Karpas-422 (cell line): ENCODE measurements at places on chromosomes 13 and 19.

DNA sequence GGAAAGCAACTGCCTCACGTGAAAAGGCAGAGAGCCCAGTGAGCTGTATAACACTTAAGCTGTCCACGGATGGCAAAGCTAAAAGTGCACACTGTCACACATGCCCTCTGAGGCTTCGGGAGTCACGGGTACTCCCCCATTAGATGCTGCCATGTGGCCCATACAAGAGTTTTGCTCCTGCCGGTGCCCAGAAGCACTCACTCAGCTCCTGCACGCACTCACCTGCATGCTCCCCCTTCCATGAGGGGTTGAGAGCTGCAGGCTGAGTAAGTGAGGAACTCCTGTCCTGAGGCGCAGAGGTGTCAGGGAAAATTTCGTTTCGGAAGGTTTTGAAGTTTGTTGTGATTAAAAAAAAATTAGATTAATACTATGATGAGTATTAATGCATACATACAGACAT is 939.2 kb upstream of the ATXN8OS start:
- H3K4me3 ChIP-seq = no peak overlapping the region
- peaks cover 5% of the 10 kb centered on the region for H3K4me1 ChIP-seq

DNA sequence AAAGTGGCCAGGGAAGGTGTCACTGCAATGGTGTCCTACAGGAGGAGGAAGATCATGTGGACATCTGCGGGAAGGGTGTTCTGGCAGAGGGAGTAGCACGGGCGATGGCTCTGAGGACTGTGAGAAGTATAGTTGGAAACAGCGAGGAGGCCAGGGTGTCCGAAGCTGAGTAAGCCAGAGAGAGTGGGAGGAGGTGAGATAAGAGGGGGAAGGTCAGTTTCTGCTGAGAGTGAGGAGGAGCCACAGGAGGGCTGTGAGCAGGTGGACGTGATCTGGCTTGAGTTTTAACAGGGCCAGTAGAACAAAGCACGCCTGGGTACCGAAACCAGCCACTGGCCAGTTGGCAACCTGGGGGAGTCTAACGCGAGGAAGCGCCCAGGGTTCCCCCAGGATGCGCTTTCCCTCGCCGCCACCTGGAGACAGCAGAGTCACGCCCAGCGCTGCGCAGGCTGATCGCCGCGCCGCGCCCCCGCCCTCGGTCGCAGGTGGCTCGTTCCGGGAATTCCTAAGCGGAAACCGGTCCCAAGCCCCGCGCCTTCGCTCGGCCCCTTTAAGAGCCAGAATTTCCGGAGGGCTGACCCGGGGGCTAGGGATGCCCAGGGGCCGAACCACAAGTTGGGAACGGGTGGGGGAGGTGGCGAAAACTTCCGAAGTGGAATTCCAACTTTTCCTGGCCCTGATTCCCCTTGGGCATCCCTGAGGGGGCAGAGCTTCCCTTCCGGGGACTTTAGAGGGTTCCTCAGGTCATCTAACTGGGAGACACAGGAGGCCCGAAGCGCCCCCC is 1.1 kb upstream of the LSR start:
- H3K4me3 ChIP-seq = no peak overlapping the region
- H3K27me3 ChIP-seq = no peaks in the 10 kb centered on the region
- H3K36me3 ChIP-seq = no peaks in the 10 kb centered on the region
- no peaks in the 10 kb centered on the region; the same call in 1 of the 2 replicates for H3K4me1 ChIP-seq
- no peak overlapping the region for H3K27ac ChIP-seq
- DNase-seq = no peak

- H3K27me3 ChIP-seq = no peaks in the 10 kb centered on the region
- H3K4me3 ChIP-seq = peak overlapping the region; percentile 50; the same call in 1 of the 2 replicates
- no peak for DNase-seq
- no peaks in the 10 kb centered on the region for H3K36me3 ChIP-seq
These were observed 3.0 kb upstream of the IL12RB1 start for GRCh38 chr19:18089726-18090125.

GRCh38 chr19:41532526-41532925 is 43.4 kb upstream of the CEACAM21 start:
- no peak overlapping the region for H3K27ac ChIP-seq
- H3K4me1 ChIP-seq = peaks cover 23% of the 10 kb centered on the region
- no peak overlapping the region for H3K4me3 ChIP-seq
- no peaks in the 10 kb centered on the region; the same call in 1 of the 2 replicates for H3K27me3 ChIP-seq
- no peaks in the 10 kb centered on the region for H3K36me3 ChIP-seq

DNA sequence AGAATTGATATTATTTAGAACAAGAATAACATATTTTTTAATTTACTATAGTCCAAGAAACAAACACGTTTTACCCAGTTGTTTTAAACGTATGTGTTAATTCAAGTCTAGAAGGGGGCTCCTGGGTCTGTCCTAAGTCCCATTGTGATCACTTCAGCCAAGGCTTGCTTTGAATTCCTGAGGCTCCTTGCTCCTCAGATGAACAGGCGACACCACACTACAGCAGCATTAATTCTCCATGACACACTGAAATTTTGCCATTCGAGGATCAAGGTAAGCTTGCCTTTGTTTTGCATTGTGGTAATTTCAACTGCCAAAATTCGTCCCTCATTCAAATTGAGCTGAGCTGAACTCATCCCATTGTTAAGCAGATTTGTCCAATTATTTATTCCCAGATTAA is 1442.6 kb downstream of the SLITRK5 start:
- no peaks in the 10 kb centered on the region for H3K4me1 ChIP-seq
- no peak for DNase-seq
- H3K4me3 ChIP-seq = no peak overlapping the region
- H3K27me3 ChIP-seq = no peaks in the 10 kb centered on the region
- H3K27ac ChIP-seq = no peak overlapping the region
